ENCODE measurements at places on chromosomes 12 and 14.
A peak's percentile ranks its signal among the peaks of the same experiment; 100 is the strongest.

- DNase-seq: no peak
These were observed 51.2 kb downstream of the ARMH4 start for GRCh38 chr14:58100735-58101368.

DNA sequence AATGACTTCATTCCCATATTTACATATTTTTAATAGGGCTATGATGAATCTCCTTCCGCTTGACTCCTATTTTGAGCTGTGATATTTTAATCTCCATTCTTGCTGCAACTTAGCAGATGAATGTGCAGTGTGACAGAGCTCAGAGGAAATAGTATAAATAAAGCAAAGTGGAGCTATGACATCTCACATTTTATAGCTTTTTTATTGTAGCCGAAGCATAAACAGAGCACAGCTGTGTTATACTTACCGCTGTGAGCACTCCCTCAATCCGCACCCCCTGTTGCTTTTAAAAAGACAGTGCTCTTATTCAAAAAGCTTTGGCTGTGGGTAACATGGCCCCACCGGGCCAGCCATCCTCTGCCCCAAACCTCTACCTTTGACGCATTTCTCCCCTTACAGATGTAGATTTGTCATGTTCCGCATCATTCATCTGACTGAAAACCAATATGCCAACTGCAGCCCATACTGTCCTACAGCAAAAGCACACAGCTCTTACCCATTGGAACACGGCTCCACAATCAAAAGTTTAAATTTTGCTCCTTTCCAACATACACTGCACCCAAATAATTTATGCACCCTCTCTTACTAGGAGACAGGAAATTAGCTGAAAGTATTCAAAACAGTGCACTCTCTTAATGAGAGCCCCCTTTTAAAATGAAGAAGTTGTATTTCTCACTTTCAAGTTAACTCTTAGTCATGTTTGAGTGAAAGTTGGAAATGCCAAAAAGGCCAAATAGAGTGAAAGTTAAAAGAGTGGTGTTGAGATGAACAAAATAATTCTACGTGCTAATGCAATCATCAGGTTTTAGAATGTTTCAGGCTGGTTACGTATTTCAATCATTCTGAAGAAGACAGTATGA is 429.3 kb upstream of the SOX5 start:
- DNase-seq: no peak

- DNase-seq: no peak
These were observed 14.9 kb downstream of the ASPG start for GRCh38 chr14:104100171-104101085.

DNA sequence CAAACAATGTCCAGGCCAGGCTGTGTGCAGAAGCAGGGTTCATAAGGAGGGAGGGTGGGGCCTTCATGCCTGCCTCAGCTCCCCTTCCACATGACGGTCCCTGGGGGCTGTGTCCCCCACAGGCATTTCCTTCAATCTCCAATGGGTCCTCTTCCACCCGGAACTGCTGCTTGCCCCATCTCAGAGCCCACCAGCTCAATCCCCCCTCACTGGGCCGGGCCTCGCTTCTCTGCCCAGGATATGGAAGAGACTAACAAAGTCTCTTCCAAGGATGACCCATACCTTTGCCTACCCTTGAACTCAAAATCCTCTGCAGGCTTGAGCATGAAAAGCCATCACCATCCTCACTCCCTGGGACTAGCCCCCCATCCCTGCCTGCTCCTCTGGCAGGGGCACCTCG is 28.4 kb upstream of the FAM181A start:
- DNase-seq: no peak

DNA sequence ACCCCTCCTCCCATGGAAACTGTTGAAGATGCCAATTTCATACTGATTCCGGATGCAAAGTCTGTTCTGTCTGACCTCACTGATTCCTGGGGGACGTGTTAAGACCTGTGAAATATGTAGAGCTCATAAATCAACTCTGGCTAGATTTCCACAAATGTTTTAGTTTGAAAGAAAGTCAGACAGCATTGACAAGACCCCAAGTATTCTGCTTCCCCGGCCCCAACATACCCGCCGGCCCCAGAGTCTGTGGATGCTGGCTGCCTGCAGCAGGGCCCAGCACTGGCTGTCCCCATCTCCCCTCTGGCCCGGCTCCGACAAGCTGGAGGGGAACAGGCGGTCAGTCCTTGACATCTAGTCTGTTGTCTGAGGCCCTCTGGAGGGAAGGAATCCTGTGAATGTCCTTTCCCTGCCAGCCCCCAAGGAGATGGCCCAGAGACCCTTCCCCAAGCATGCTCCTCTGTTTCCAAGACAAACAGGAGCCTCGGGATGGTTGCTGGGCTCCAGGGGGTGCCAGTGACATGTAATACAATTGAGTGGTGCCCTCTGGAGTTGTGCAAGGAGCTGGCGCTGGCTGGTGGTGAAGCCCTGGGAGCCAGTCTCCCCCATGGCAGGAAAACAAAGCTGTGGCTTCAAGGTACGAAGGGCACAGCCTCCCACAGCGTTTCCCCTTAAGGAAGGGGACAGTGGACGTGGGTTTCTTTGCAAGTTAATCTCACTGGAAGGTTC is 22.3 kb downstream of the FBLN5 start:
- DNase-seq: no peak

DNA sequence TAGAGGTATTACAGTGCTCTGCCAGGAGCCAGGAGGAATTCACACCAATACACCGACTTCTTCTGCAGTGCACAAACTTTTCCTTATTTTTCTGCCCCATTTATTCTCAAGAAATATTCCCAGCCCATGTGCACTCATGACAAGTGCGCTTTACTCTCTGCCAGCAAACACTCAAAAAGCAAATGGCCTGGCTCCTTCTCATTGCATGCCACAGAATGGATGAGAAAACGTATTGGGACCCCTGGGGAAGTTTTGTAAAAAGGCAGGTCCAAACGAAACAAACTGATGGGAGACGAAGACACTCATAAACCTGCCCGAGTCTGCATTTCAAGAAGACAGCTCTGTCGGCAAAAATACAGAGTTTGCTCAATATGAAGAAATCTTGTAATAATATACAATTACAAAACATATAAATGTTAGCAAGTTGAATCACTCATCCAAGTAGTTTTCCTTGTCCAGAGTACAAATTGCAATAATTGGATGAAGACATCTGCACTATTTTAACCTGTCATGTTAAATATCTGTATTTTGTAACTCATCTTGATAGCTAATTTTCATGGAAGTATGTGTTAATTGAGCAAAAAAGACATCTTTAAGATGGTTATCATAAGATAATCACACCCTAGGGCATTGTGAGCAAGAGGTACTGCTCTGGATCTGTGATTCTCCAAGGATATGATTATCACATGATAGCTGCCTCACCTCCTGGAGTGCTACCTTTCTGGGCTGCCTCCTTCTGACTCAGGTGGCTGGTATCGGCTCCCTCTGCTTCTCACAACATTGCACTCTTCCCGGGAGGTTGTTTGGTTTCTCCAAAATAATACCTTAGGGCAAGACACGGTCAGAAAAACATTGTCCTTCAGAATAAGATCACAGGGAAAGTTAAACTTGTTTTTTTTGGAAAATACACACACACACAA is 260.8 kb upstream of the G2E3 start:
- DNase-seq: no peak

GRCh38 chr14:104892531-104893434 is 27.7 kb downstream of the CEP170B start:
- no peak for DNase-seq

- DNase-seq: no peak
These were observed 6.5 kb upstream of the PNMA1 start for GRCh38 chr14:73720636-73721035.

DNA sequence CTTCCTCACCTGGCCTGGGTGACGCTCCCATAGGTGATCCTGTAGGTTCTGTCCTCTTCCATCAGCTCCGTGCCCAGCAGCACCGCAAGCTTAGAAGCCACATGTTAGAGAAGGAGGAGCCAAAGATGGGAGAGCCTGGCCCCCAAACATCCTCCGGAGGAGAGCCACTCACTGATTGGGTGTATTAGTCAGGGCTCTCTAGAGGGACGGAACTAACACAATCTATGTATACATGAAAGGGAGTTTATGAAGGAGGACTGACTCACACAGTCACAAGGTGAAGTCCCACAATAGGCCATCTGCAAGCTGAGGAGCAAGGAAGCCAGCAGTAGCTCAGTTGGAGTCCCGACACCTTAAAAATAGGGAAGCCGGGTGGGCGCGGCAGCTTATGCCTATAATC is 1273.1 kb upstream of the TMEM132C start:
- DNase-seq: no peak

DNA sequence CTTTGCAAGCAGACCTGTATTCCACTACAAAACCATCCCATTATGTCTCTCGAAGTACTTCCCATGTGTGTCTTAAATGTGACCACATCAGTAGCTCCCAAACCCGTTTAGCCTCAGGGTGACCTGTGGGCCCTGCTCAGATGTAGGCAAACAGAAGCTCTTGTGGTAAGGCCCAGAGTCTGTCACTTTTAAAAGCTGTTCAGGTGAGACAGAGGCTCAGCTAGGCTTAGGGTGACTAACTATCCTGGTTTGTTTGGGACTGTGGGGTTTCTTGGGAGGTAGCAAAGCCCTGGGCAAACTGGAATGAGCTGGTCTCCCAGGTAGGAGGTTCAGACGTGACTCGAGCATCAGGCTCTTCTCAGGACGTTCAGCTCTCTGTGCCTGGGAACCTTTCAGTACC is 64.5 kb upstream of the VASH1 start:
- DNase-seq: no peak

DNA sequence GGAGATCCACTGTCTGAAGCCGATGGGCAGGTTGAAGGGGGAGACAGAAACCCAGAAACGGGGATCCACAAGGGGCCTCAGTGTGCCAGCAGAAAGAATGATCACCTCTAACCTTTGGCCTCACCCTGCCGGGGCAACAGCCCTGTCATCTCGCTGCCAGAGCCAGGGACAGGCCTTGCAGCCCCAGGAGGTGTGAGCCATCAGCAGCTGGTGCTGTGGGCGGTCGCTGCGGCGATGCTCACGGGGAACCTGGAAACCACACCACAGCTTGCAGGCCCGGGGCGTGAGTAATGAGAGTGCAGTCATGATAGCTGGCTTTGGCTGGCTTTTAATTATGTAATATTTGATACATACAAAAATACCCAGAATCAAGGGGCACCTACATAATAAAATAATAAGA is 4.7 kb upstream of the TTC7B start:
- peak; percentile 82 for DNase-seq

DNA sequence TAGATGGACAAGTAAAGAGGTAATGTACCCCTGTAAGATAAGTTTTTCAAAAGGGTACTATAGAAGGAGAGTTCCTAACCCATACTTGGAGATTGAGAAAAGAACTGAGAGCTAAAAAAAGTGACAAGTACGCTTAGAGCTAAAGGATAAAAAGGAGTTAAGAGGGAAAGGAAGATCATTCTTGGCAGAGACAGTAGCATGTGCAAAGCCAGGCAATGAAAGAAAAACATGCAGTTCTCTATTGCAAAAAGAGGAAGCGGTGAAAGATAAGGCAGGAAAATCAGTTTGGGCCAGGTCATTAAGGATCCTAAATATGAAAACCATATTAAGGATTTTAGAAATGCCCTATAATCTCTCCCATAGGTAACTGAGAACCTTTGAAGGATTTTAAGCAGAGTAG is 500.4 kb upstream of the GARIN6 start:
- no peak for DNase-seq

GRCh38 chr12:132689227-132689626 is 1.8 kb downstream of the PXMP2 start:
- DNase-seq: no peak

DNA sequence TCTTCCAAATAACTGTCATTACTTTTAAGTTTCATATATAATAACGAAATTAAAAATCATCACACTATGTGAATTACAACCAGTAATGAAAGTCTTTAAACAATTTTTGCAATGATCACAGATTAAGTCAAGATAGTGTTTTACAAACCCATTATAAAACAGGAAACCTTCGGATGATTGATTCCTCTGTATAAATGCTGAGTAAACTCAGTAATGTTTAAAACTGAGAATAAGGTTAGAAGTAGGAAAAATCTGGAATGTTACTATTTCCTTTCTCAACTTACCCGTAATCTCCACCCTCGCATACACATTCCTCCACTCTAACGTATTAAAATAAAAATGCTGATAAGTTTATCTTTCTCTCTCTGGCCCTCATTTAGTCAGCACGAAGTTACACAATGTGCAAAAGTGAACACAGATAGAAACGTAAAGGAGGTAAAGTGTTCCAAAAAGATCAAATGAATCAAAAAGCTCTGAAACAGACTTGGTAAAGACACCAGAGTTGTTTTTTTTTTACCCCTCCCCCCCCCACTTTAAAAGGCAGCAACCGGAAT is 1.6 kb downstream of the ZFC3H1 start:
- DNase-seq: no peak

- DNase-seq: no peak
These were observed 77.1 kb upstream of the PLXNC1 start for GRCh38 chr12:94071258-94071657.

GRCh38 chr14:99028041-99028440 is 244.0 kb downstream of the BCL11B start:
- DNase-seq: no peak

DNA sequence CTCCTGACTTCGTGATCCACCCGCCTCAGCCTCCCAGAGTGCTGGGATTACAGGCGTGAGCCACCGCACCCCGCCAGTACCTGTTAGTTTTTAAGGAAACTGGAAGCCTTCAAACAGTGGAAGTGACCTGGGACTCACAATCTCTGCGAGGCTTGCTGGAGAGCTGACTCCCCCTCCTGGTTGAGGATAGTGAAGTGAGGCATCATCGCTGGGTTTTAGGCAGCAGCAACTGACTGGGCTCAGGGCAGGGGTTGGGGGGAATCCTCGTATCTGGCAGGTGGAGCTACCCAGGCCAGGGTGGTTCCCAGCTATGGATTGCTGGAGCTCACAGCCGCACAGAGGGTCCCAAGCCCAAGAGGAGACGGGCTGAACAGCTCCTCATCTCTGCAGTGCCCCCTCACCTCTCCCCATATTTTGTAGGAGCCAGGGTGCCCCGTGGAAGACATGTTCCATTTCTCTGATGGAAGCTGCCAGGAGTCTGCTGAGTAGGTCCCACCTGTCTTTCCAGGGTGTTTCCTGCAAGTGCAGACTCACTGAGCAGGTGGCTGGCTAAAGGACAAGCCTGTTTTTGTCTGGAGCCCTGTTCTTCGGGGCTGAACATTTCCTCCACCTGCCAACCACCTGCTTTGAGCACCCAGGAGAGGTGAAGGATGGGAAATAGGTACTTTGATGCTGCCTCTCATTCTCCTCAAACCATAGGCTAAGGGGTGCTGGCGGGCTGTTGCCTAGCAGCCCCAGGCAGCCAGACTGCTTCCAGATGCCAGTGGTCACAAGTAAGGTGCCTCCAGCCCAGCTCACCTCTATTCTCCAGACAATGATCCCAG is 3.1 kb downstream of the AVIL start:
- no peak for DNase-seq

GRCh38 chr12:124518051-124518932 is 49.1 kb downstream of the NCOR2 start:
- no peak for DNase-seq

GRCh38 chr14:22391908-22392565 is 197.0 kb downstream of the DAD1 start:
- DNase-seq: no peak

- no peak for DNase-seq
These were observed 32.1 kb downstream of the PRMT8 start for GRCh38 chr12:3523058-3523457.

Data from activated CD4-positive, alpha-beta memory T cell treated with anti-CD3 and anti-CD28 coated beads, Interleukin-2, amount 10 ng/mL, durations not matched to agents 7 days and 5 days (primary cell).